Epithelial cell of proximal tubule (primary cell): ENCODE measurements at places on chromosomes 13 and 19. TPM values are rescaled to one million over a fixed set of nuclear protein-coding genes. Genes with fewer than 3 reads are reported as not detected.

Gene CEACAM3
- not detected in 2 replicates for total RNA-seq

Gene KLK12
- not detected in 2 replicates for total RNA-seq

Gene LSM4
- total RNA-seq, result 490 and 620 TPM in 2 replicates

Gene FCAR
- total RNA-seq, result not detected in 2 replicates

Gene POU4F1
- under 0.01 TPM in 1 of 2 replicates, not detected in the other for total RNA-seq

Gene PLK5
- not detected in 2 replicates for total RNA-seq
